Right lobe of liver (tissue), 6 donors: ENCODE measurements at places on chromosomes 6 and 20. TPM values are rescaled to one million over a fixed set of nuclear protein-coding genes. Genes with fewer than 3 reads are reported as not detected.

GRCh38 chr6:16486661-16487060 is 248.3 kb downstream of the GMPR start:
- H3K27ac ChIP-seq = no peak overlapping the region
- DNase-seq = no peak
- H3K4me3 ChIP-seq = no peak overlapping the region
- no peaks in the 10 kb centered on the region for H3K27me3 ChIP-seq
- no peaks in the 10 kb centered on the region for H3K4me1 ChIP-seq
- no peaks in the 10 kb centered on the region for H3K36me3 ChIP-seq

The BNIP5 gene
- not detected for total RNA-seq

- no peak overlapping the region for H3K27ac ChIP-seq
- DNase-seq = no peak
- H3K4me1 ChIP-seq = no peaks in the 10 kb centered on the region
- H3K4me3 ChIP-seq = no peak overlapping the region
Measured at GRCh38 chr6:36139431-36139830, 9.1 kb downstream of the MAPK13 start.

DNA sequence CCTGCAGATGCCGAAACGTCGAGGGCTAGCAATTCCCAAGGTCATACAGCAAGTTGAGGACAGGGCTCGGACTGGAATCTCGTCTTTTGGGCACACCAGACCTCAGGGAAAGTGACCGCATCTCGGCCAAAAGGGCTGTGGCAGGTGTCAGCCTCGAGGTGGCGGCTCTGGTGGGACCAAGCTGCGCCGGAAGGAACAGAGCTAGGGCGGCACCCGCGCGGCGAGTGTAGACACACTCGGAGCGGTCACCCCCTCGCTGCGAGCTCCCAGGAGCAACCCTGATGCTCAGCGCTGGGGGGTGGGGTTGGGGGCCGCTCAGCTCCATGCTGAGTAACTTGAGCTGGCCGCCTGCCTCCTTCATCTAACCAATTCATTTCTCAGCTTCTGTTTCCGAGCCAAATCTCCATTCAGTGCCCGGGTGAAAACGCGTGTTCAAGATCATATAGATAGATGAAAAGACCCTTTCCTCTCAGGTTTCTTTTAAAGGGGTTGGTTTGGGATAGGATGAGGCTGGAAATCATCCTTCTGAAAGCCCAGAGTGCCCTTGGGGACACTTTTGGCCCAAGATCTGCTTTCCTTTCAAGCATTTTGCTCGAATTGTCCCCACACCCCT is 2.2 kb upstream of the TUBB2B start:
- no peak for DNase-seq
- no peaks in the 10 kb centered on the region for H3K27me3 ChIP-seq
- no peaks in the 10 kb centered on the region for H3K36me3 ChIP-seq
- H3K4me1 ChIP-seq = peaks cover 10% of the 10 kb centered on the region
- H3K4me3 ChIP-seq = no peak overlapping the region

DNA sequence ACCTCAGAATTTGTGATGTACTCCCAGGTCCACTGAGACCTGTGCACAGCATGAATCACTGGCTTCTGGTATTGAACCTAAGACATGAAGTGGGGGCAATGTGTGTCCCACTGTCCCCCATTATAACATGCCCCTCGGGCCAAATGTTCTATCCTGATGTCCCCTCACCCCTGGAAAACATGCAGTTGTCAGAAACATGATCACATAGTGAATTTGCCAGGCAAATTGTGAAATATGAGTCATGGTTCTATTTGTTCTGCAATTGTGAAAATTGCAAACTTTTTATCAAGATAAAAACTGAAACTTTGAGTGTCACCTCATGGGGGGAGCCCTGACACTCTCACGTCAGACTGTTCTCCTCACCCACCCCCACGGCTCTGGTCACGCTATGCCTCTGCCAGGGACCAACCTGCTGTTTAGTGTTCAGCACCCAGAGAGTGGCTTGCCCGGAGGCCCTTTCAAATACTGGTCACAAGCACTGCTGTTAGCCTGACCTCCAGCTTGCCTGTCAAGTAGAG is 305.3 kb downstream of the CLIC5 start:
- no peak overlapping the region for H3K27ac ChIP-seq
- no peak for DNase-seq
- no peaks in the 10 kb centered on the region for H3K4me1 ChIP-seq
- no peak overlapping the region for H3K4me3 ChIP-seq
